Stimulated activated CD8-positive, alpha-beta memory T cell treated with anti-CD3 and anti-CD28 coated beads, Interleukin-15, amount 100 ng/mL, for 24 hours (primary cell): ENCODE measurements at places on chromosomes 11 and 22.

DNA sequence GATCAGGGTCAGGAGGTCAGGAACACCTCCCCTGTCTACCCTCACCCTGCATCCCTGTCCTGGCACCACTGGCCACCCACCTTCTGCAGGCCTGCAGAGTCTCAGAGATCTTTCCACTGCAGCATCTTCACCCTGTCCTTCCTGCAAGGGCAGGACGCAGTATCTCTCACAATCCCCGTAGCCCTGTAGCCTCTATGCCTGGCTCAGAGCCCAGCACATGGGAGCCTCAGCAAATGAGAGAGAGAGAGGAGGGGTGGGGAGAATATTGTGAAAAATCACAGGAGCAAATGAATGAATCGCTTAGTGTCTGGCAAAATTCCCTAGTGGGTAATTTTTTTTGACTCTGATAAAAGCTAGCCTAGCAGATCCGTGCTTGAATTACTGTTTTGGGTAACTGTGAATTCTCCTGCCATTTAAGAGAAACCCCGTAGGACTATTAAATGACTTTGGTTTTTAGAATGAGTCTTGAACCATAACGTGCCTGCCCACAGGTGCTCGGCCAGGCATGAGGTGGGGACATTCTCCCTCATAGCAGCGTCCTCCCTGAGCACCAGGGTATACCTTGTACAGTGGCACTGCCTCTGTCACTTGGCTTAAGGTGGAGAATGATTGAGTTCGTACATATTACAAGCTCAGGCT is 91.5 kb downstream of the MORC2 start:
- DNase-seq: no peak

- DNase-seq: no peak
Measured at GRCh38 chr11:32196137-32196536, 105.3 kb downstream of the RCN1 start.

DNA sequence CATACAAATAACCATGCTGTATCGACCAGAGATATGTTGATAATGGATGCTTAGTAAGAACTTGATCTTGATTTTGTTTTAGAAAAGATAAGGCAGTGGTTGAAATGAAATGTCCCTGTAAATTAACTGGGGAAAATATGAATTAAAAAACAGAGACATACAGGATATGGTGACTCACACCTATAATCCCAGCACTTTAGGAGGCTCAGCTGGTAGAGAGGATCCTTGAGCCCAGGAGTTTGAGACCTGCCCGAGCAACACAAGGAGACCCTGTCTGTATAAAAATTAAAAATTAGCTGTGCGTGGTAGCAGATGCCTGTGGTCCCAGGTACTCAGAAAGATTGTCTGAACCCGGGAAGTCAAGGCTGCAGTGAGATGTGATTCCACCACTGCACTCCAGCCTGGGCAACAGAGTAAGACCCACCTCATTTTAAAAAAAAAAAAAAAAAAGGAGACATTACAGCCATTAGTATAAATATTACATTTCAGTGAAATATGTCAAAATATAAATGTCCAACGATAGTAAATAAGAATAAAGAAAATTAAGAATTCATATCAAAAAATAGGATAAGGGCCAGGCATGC is 4.6 kb downstream of the PICALM start:
- DNase-seq: no peak

- no peak for DNase-seq
Measured at GRCh38 chr11:95364324-95365295, 133.6 kb upstream of the SESN3 start.

DNA sequence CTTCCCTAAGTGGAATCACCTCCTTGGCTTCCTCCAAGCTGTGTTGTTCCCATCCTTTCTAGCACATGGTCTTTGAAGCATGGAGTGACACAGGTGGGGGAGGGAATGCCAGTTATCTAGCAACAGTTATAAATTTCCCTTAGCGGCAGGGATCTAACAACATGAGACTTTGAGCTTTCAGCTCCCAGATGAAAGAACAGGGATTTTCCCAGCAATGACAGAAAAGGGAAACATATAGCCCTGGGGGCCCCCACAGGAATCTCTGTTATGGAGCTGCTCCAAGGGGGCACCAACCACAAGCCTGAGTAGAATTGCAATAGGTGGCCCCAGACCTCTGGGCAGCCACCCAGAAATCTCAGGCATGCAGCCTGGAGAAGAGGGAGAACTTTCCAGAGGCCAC is 163.0 kb downstream of the GRIK4 start:
- DNase-seq: no peak

DNA sequence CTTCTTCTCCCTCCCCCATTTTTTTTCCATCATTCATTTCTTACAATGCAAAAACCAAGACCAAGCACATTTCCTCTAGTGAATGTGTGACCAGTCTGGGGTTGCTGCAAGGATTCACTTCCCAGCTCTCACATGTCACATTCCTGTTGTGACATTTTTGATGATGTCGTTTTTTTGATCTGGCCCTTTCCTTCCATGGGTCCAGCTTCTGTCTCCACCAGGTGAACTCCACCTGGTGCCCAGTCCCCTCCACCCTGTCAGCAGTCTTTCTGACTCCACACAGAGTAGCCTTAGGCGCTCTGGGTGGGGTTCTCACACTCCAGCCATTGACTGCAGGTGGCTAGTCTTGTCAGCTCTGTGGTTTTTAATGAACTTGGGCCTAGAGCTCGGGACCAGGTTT is 15.6 kb downstream of the PANX1 start:
- no peak for DNase-seq

- no peak for DNase-seq
Measured at GRCh38 chr11:127919206-127920000, 668.0 kb downstream of the ETS1 start.

DNA sequence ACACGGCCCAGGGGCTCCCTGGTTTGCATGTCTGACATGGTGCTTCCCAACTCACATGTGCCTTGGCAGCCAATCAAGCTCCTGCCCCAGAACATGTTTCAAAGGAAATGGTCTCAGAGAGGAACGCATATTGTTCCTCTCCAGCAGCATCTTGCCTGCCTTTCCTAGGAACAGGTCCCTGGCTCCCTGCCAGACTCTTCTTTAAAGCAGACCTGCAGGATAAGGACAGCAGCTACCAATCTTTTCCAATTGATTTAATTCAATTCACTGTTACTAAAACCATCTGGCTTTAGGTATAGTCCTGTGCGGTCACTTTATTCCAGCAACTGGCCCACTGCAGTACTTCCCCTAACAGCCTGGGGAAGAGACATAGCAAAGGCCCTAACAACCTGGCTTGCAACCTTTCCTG is 79.9 kb downstream of the AMBRA1 start:
- DNase-seq: no peak

- DNase-seq: no peak
Measured at GRCh38 chr11:78840623-78841022, 266.0 kb upstream of the NARS2 start.

GRCh38 chr11:56473252-56473651 is at the start of gene OR5M3:
Gene OR5M3, minus strand, starts transcription at chr11:56473352. Its CDS starts 2,855 bp downstream, at chr11:56470497.
- no peak for DNase-seq

- no peak for DNase-seq
Measured at GRCh38 chr11:45250035-45250718, 36.0 kb downstream of the SYT13 start.

GRCh38 chr22:45776313-45776585 is 104.6 kb downstream of the ATXN10 start:
- DNase-seq: no peak

GRCh38 chr11:113992459-113993110 is 17.7 kb downstream of the HTR3A start:
- DNase-seq: no peak

DNA sequence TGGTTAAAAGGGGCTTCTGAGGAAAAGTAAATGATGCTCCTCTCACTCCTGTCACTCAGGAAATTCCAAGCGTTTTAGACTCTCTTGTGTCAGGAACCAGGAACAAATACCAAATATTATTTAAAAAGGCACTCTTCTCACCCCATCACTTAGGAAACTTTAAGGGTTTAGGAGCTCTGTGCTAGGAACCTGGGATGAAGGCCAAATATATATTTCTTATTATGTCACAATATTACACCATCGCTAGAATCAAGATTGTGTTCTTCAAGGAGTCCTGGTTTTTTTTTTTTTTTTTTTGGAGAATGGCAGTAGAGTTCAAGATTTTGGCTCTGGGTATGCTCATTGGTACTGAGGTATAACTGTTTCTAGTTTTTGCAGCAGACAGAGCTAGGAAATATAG is 79.0 kb upstream of the HEPHL1 start:
- no peak for DNase-seq

DNA sequence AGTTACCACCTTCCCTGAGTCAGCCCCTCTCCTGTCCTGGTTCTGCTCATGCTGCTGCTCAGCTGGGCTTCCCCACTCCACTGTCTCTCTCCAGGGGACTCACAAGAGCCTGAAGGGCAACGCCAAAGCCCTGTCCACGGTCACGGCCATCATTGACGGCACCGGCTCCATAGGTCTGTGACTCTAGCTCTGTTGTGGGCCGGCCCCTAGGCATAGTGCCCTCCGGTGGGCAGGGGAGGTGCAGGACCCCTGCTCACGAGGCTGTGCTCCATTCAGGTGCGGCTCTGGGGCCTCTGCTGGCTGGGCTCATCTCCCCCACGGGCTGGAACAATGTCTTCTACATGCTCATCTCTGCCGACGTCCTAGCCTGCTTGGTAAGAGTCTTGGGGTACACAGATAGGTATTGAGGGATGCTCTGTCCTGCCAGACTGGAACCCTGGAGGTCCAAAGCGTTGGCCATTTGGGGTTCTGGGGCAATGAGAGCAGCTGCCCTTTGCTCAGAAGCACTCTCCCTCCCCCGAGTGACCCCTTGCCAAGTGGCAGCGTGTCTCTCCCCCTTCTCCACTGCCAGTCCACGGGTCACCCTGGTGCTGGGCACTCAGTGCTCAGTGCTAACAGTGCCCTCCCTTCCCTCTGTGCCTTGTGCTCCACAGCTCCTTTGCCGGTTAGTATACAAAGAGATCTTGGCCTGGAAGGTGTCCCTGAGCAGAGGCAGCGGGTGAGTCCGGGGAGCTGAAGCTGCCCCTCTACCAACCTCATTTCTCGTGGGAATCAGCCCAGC is 22.4 kb downstream of the SLC37A2 start:
- no peak for DNase-seq

GRCh38 chr11:44029977-44030911 is 17.5 kb upstream of the ACCSL start:
- DNase-seq: no peak

GRCh38 chr11:132072858-132073211 is 702.4 kb downstream of the NTM start:
- no peak for DNase-seq

GRCh38 chr22:44202261-44202789 is 21.6 kb downstream of the PARVG start:
- no peak for DNase-seq

DNA sequence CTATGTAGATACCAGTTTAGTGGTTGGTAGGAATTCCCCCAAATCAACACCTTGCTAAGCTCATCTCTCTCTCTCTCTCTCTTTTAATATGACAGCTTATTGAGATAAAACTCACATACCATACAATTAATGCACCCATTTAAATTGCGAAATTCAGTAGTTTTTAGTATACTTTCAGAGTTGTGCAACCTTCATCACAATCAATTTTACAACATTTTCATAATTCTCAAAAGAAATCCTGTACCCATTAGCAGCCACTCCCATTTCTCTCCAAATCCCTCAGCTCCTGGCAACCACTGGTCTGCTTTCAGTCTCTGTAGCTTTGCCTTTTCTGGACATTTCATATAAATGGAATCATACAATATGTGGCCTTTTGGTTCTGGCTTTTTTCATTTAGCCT is 13.3 kb downstream of the NNMT start:
- no peak for DNase-seq

DNA sequence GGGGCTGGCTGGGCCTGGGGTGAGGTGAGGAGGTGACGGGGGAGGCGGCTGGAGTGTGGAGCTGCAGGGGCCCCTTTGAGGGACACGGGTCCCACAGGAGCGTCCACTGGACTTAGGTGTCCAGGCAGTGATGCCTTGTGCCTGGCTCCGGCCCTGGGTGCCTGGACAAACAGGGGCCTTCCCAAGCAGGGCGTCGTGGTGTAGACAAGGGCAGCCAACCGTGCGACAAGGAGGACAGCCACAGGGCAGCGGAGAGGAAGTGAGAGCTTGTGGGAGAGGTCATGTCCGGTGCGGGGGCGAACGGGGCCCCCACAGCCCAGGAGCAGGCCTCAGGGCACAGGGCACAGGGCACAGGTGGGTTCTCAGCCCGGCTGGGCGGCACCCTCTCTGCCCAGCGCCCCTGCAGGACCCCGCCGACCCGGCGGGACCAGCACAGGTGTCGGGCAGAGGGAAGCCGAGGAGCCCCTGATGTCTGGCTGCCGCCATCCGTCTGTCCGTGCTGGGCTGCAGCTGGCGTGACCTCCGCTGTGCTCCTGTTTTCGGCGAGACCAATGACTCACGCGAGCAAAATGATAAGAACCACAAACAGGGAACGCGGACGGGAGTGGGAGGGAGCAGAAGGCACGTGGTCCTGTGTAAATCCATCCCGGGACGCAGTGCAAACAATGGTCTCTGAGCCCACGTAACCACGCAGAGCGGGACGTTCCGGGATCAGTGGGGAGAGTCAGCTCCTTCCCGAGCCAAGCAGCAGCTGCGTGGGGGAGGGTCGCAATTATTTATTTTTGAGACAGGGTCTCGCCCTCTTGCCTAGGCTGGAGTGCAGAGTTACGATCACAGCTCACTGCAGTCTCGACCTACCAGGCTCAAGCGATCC is 49.1 kb upstream of the A4GALT start:
- DNase-seq: no peak

- no peak for DNase-seq
Measured at GRCh38 chr22:19319281-19319680, 27.8 kb upstream of the CLTCL1 start.
